Small intestine (tissue), 16 donors: ENCODE measurements at places on chromosomes 6 and 20. TPM values are rescaled to one million over a fixed set of nuclear protein-coding genes. Genes with fewer than 3 reads are reported as not detected.

DNA sequence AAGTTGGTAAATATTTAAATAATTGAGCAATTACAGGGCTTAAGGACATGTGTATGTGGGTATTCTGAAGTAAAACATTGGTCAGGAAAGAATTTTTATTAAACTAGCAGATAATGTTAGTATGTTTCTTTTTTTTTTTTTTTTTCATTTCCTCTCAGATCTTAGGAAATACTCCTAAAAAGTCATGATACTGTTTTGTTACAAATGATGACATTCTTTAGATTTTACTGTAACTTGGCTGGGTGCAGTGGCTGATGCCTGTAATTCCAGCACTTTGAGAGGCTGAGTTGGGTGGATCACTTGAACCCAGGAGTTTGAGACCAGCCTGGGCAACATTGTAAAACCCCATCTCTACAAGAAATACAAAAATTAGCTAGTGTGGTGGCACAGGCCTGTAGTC is 41.5 kb downstream of the CDC40 start:
- H3K36me3 ChIP-seq: peaks cover 14% of the 10 kb centered on the region
- no peaks in the 10 kb centered on the region for H3K27me3 ChIP-seq
- H3K4me1 ChIP-seq: no peaks in the 10 kb centered on the region
- no peak overlapping the region for H3K4me3 ChIP-seq

DNA sequence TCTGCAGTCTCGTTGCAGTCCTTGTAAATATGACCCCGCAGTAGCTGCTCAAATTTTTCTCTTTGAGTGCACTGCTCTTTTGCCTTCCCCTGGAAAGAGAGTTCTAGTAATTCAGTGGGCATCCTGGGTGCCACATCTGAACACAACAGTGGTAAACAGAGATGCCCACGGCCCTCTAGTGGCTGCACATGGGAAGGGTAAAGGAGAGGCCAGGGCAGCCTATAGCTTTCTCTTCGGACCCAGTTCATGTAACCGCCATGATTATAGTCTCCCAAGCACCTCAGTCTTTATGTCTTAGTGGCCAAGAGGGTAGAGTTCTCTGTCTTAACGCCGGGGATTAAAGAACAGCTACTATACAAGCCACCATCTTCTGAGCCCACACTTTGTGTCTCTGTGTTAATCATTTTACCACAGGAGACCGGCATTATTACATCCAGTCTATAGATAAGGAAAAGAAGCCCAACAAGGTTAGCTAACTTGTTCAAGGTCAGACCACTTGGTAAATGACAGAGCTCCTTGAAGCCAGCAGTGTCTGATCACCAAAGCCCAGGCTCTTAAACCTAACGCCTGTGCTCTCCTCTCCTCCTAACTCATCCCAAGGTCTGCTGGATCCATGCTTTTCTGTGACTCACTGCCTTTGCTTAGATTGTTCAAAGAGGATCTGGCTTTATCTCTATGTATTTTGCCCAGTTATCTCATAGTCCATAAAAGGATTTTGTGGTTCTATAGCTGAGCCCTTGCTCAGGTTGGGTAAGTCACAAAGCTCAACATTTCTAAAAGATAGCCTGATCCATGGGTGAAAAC is 81.8 kb downstream of the ISM1 start:
- peak; percentile 54 for DNase-seq
- peaks cover 12% of the 10 kb centered on the region for H3K4me1 ChIP-seq
- no peaks in the 10 kb centered on the region for H3K27me3 ChIP-seq
- H3K36me3 ChIP-seq: no peaks in the 10 kb centered on the region
- peak overlapping the region; percentile 47 for H3K27ac ChIP-seq
- no peak overlapping the region for H3K4me3 ChIP-seq

GRCh38 chr6:7378740-7379139 is 10.8 kb downstream of the CAGE1 start:
- no peak overlapping the region for H3K27ac ChIP-seq
- H3K27me3 ChIP-seq: no peaks in the 10 kb centered on the region
- H3K36me3 ChIP-seq: no peaks in the 10 kb centered on the region
- no peaks in the 10 kb centered on the region for H3K4me1 ChIP-seq
- DNase-seq: no peak

GRCh38 chr20:43383026-43383795 is 74.5 kb upstream of the SRSF6 start:
- H3K27ac ChIP-seq: no peak overlapping the region
- no peak overlapping the region for H3K4me3 ChIP-seq
- no peaks in the 10 kb centered on the region for H3K27me3 ChIP-seq
- H3K36me3 ChIP-seq: no peaks in the 10 kb centered on the region
- no peaks in the 10 kb centered on the region for H3K4me1 ChIP-seq
- no peak for DNase-seq

ZC2HC1B gene
- not detected for polyA plus RNA-seq

SPTLC3 gene
- polyA plus RNA-seq: 5.6 TPM

- H3K27ac ChIP-seq: no peak overlapping the region
- H3K27me3 ChIP-seq: no peaks in the 10 kb centered on the region
- H3K36me3 ChIP-seq: no peaks in the 10 kb centered on the region
- H3K4me1 ChIP-seq: no peaks in the 10 kb centered on the region
- peak; percentile 13 for DNase-seq
Measured at GRCh38 chr6:120378582-120379220, 955.6 kb downstream of the TBC1D32 start.

TEAD3 gene
- 13.4 TPM for polyA plus RNA-seq

DNA sequence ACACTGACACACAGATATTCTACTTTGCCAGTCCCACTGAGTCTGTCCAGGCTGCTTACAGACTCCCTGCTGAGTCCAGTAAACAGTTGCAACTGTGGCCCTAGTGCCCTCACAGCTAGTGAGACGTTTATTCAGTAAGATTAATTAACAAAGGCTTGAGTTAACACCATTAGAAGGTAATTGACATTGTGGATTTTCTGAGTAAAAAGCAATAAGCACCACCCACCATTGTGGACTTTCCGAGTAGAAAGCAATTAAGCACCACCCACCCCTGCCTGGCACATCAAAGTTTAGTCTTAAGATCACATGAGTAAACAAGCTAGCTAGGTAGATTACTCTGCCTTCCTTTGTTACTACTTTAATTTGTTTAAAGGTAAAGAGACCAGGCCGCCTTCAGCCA is 408.6 kb upstream of the IMPG1 start:
- no peaks in the 10 kb centered on the region for H3K36me3 ChIP-seq
- H3K4me1 ChIP-seq: no peaks in the 10 kb centered on the region
- H3K4me3 ChIP-seq: no peak overlapping the region
- H3K27me3 ChIP-seq: no peaks in the 10 kb centered on the region
- no peak for DNase-seq
- no peak overlapping the region for H3K27ac ChIP-seq

DNA sequence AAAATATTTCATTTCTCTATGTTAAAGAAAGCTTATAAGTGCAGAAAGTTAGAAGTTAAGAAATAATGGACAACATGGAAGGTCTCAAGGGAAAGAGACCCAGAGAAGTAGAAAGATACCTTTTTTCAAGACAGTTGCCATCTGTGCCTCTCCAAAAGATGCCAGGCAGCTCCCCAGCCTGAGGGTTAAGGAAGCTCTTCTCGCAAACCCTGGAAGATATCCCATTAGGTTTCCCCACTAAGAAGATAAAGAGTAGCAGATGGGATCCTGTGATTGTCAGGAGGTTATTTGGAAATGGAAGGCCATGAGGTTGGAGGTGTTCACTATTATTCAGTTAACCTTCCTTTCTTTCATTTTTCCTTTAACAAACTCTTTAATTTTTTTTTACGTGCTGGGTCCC is 110.1 kb upstream of the SIM1 start:
- H3K36me3 ChIP-seq: no peaks in the 10 kb centered on the region
- no peaks in the 10 kb centered on the region for H3K27me3 ChIP-seq
- H3K27ac ChIP-seq: no peak overlapping the region
- DNase-seq: no peak

MDC1 gene
- 3.2 TPM for polyA plus RNA-seq

KIF6 gene
- polyA plus RNA-seq: not detected

DNA sequence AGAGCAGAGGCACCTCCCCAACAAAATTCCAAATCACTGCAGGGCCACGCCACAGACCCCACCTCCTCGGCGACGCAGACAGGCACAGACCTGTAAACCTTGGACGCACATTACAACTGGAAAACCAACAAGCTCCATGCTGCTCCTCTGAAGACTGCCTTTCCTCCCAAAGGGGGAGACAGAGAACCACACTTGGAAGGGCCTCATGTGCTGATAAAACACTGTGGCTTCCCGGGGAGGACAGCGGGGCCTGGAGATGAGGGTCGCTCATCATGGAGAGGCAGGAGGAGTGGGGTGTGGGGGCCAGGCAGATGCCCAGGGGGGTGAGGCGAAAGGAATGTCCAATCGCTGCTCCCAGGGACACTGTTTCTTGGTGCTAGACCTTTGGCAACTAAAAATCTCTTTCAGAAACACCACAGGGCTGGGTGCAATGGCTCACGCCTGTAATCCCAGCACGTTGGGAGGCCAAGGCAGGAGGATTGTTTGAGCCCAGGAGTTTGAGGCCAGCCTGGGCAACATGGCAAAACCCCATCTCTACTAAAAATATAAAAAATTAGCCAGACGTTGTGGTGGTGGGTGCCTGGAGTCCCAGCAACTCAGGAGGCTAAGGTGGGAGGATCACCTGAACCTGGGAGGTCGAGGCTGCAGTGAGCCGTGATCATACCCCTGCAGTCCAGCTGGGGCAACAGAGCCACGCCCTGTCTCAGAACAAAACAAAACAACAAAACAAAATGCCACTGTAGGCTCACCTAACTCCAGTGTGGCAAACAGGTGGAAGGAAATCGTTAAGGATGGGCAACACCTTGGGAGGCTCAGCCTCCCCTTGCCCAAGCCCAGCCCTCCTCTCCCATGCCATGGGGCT is 53.8 kb downstream of the ABHD12 start:
- H3K27me3 ChIP-seq: no peaks in the 10 kb centered on the region
- no peak overlapping the region for H3K4me3 ChIP-seq
- no peak for DNase-seq
- H3K36me3 ChIP-seq: no peaks in the 10 kb centered on the region
- peaks cover 10% of the 10 kb centered on the region for H3K4me1 ChIP-seq

BEND6 gene
- 0.54 TPM for polyA plus RNA-seq

- peak overlapping the region; percentile 81 for H3K27ac ChIP-seq
- peaks cover 20% of the 10 kb centered on the region for H3K36me3 ChIP-seq
- no peaks in the 10 kb centered on the region for H3K27me3 ChIP-seq
- peak; percentile 48 for DNase-seq
- peaks cover 3% of the 10 kb centered on the region for H3K4me1 ChIP-seq
Measured at GRCh38 chr6:31740397-31741223, 805 bp downstream of the MSH5 start.

- no peak overlapping the region for H3K4me3 ChIP-seq
- H3K36me3 ChIP-seq: no peaks in the 10 kb centered on the region
- H3K4me1 ChIP-seq: no peaks in the 10 kb centered on the region
- no peaks in the 10 kb centered on the region for H3K27me3 ChIP-seq
- H3K27ac ChIP-seq: no peak overlapping the region
Measured at GRCh38 chr6:169085466-169085865, 168.2 kb downstream of the THBS2 start.

- H3K4me3 ChIP-seq: no peak overlapping the region
- peaks cover 9% of the 10 kb centered on the region for H3K36me3 ChIP-seq
- DNase-seq: no peak
- H3K27ac ChIP-seq: no peak overlapping the region
- peaks cover 7% of the 10 kb centered on the region for H3K4me1 ChIP-seq
Measured at GRCh38 chr6:109791301-109791700, 100.2 kb downstream of the FIG4 start.

GRCh38 chr20:33005132-33005566 is 916 bp upstream of the SUN5 start:
- H3K36me3 ChIP-seq: no peaks in the 10 kb centered on the region
- no peak overlapping the region for H3K27ac ChIP-seq
- H3K27me3 ChIP-seq: no peaks in the 10 kb centered on the region
- no peaks in the 10 kb centered on the region for H3K4me1 ChIP-seq

WFDC10B gene
- polyA plus RNA-seq: not detected

DNA sequence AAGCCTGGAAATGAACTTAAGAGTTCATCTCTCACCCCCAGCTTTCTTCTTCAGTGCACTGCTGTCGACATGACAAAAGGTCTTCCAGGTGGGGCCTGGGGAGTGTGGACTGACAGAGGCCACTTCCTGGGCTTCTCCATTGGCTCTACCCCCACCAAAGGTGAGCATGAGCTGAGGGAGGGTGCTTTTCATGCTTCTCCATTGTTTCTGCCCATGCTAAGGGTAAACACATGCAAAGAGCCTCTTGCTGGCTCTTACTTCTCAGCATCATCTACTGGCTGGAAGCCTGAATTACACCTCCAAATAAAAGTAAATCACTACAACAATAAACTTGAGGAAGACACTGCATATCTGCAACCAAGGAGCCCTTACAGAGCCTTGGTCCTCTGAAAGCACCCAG is 227.2 kb downstream of the EPM2A start:
- no peaks in the 10 kb centered on the region for H3K36me3 ChIP-seq
- H3K4me3 ChIP-seq: no peak overlapping the region
- DNase-seq: no peak
- H3K4me1 ChIP-seq: no peaks in the 10 kb centered on the region
- no peak overlapping the region for H3K27ac ChIP-seq

FNDC11 gene
- not detected for polyA plus RNA-seq

ARG1 gene
- 0.49 TPM for polyA plus RNA-seq

GRCh38 chr6:15280028-15280427 is 34.2 kb downstream of the JARID2 start:
- no peak overlapping the region for H3K27ac ChIP-seq
- DNase-seq: no peak
- H3K4me1 ChIP-seq: peaks cover 11% of the 10 kb centered on the region
- no peak overlapping the region for H3K4me3 ChIP-seq
- no peaks in the 10 kb centered on the region for H3K36me3 ChIP-seq

GRCh38 chr20:34531608-34532265 is 15.5 kb downstream of the DYNLRB1 start:
- H3K4me1 ChIP-seq: no peaks in the 10 kb centered on the region
- H3K36me3 ChIP-seq: peaks cover 25% of the 10 kb centered on the region
- H3K27me3 ChIP-seq: no peaks in the 10 kb centered on the region
- no peak overlapping the region for H3K4me3 ChIP-seq
- H3K27ac ChIP-seq: no peak overlapping the region

DNA sequence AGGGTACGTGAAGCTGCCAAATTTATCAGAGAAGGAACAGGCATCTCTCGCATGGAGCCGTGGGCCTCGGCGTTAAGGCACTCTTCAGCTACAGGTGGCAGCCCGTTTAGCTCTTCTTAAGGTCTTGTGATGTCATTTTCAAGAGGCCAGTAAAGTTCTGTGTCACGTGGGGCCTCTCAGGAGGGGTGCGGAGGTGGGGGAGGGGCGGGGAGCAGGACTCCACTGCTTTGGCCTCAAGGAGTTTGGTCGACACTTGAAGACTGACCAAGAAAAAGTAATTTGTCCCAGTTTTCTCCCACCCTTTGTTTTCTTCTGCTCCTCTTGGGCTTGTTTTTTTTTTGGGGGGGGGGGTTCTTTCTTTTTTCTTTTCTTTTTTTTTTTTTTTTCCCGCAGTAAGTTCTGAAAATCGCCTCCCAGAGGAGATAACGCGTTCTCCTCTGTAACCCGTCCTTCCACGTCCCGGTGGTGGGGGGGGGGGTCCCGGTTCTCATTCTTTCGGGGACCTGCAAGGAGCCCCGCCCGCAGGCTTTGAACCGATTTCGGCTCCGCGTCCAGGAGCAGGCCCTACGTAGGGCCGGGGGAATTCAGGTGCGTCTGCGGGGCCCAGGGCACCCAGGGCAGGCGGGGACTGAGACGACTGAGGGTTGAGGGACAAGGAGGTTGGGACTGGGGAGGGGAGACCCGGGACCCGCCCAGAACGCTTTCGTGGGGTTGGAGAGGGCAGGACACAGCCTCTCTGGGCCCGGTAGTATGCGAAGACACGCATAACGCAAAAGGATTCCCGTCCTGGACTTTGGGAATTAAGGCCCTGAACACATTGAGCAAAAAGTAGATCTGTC is 26.0 kb downstream of the GPX6 start:
- no peaks in the 10 kb centered on the region for H3K36me3 ChIP-seq
- peak; percentile 62 for DNase-seq
- H3K4me3 ChIP-seq: peak overlapping the region; percentile 46
- H3K27me3 ChIP-seq: peaks cover 13% of the 10 kb centered on the region
- no peak overlapping the region for H3K27ac ChIP-seq
